ENCODE measurements at places on chromosomes 5 and 9.

DNA sequence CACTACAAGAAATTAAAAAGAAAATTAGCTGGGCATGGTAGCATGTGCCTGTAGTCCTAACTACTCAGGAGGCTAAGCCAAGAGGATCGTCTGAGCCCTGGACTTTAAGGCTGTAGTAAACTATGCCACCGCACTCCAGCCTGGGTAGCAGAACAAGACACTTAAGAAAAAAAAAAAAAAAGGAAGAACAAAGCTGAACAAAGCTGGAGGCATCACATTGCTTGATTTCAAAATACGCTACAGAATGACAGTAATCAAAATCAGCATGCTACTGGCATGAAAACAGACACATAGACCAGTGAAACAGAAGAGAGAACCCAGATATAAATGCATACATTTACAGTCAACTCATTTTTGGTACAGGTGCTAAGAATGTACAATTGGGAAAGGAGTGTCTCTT lies 14.5 kb upstream of the OTULIN start:
- no peak for DNase-seq

- peak; percentile 84 for DNase-seq
Observed at GRCh38 chr9:20624201-20625002, 2.1 kb upstream of the MLLT3 start.

- no peak for DNase-seq
Observed at GRCh38 chr9:78407636-78408312, 110.8 kb downstream of the PSAT1 start.

- DNase-seq = no peak
Observed at GRCh38 chr5:37816883-37817282, 23.0 kb downstream of the GDNF start.
